ENCODE measurements at places on chromosomes 5 and 9.

DNA sequence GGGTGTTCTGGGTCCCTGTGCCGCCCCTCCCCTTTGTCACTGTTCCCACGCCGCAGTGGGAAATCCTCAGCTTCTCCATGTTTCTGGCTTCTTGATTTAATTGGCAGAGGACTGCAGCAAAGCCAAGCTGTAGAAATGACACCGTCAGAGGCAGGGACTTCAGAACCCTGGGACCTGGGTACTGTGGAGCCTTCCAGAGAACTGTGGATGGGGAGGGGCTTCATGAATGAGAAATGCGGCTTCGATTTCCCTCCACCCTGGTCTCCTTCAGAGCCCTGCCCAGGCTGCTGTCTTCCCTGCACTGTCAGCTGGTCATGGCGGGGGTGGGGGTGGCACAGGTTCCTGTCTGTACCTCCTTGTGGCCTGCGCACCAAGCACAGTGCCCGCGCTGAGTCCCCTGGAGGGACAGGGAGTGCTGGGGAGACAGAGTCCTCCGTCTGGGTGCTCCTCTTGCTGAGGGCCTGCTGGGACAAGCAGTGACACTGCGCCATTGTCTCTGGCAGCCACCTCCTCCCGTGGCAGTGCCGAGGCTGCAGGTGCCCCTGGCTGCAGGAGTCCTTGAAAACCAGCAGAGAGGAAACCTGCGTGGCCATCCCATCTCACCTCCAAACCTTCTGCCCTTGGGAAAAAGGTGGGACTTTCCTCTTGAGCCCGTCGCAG is 47.2 kb downstream of the COL5A1 start:
- DNase-seq: no peak

- DNase-seq: no peak
These were observed 7.0 kb downstream of the CENPP start for GRCh38 chr9:92332577-92333281.

GRCh38 chr9:134658378-134658955 is 16.9 kb downstream of the COL5A1 start:
- DNase-seq: no peak

GRCh38 chr9:121780177-121781040 is 129.0 kb downstream of the DAB2IP start:
- DNase-seq: no peak

GRCh38 chr9:122988920-122989621 is 44.4 kb upstream of the GPR21 start:
- no peak for DNase-seq

DNA sequence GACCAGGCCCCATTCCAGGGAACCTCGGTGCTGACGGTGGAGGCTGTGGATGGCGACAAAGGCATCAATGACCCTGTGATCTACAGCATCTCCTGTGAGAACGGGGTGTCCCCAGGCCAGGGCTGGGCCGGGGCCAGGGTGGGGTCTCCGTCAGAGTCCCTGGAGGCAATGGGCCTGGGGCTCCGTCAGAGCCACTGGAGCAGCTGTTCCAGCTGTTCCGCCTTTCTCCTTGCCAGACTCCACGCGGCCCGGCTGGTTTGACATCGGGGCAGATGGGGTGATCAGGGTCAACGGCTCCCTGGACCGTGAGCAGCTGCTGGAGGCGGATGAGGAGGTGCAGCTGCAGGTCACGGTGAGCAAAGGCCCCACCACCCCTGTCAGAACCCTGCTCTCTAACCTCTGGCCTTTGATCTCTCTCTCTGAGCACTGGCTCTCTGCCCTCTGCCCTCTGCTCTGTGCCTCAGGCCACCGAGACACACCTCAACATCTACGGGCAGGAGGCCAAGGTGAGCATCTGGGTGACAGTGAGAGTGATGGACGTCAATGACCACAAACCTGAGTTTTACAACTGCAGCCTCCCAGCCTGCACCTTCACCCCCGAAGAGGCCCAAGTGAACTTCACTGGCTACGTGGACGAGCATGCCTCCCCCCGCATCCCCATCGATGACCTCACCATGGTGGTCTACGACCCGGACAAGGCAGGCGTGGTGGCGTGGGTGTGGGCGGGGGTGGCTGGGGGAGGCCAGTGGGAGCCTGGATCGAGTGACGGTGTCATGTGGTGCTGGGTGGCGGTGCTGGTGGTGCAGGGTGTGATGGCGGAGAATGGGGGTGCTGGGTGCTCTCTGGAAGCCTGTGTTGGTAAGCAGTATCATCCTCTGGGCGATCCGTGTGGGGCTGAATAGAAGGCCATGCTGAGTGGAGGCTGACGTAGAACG is 26.6 kb downstream of the CDHR2 start:
- DNase-seq: no peak

DNA sequence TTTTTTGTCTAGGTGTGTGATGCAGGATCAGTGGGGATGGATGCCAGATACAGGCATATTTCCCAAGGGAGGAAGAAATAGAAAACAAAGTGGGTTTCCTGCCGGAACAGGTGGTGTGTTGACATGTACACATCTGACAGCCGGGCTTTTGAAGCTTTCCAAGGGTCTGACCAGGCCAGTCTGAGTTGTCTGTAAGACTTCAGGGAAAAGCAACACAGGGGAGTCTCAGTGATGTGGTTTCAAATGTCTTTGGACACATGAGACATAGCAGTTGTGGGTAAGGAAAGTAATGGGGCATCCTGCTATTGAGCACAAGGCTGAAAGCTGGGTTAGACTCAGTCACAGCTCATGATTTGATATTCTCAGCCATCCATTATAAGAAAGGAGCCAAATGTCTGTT is 274.9 kb downstream of the PIK3R1 start:
- DNase-seq: no peak

GRCh38 chr5:135133698-135134515 is 99.9 kb upstream of the PITX1 start:
- no peak for DNase-seq

- DNase-seq: no peak
These were observed 79.4 kb upstream of the SAP30L start for GRCh38 chr5:154366353-154366752.

- no peak for DNase-seq
These were observed 233.8 kb downstream of the PIK3R1 start for GRCh38 chr5:68449380-68449779.

- DNase-seq: no peak
These were observed 242.1 kb downstream of the FSTL4 start for GRCh38 chr5:133370036-133370831.

DNA sequence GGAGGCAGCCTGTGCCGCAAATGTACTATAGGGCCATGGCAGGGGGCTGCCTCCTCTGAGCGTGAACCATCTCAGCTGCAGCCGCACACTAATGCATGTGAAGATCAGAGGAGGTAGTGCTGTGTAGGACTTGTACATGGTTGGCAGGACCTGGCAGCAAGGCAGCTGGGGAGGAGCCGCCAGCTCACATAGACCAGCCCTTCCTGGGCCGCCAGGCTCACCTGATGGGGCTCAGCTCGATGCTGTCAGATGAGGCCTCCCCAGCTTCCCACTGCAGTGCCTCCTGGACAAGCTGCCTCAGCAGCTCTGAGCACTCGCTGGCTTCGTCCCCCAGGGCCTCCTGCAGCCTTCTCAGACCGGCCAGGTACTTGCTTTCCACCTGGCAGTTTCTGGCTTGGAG is 18.0 kb upstream of the CORO2A start:
- DNase-seq: no peak

DNA sequence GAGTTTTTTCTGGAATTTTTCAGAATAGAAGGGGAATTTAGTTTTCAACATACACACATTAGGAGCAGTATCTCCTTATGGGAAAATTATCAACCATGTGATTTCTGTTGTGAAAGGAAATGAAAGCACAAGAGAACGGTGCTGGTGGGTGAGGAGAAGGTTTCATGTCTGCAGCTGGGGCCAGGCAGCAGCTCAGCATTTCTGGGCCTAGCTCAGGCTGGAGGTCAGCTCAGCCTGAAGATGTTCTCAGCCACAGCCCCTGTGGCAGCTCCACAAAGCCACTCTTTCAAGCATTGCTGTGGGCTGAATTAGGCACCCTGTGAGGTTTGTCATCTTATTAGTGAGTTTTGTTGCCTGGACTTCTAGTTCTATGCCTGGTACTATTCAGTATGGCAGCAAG is 90.3 kb downstream of the DIRAS2 start:
- DNase-seq: no peak

DNA sequence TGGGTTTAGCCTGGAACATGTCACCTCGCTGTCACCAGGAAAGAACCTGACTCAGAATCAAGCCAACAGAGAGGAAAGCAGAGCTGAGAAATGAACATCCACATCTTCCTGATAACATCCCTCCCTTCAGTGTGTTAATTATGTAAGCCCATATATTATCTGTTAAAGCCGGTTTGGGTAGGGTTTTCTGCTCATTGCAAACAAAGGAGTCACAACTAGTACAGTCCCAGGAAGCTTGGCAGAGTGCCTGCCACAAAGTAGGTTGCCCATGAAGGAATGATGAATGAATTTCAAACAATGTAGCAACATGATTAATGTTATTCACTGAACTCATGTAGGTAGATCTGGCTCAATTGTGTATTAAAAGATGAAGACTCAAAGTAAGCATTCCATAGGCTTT is 10.4 kb upstream of the PPARGC1B start:
- DNase-seq: no peak

DNA sequence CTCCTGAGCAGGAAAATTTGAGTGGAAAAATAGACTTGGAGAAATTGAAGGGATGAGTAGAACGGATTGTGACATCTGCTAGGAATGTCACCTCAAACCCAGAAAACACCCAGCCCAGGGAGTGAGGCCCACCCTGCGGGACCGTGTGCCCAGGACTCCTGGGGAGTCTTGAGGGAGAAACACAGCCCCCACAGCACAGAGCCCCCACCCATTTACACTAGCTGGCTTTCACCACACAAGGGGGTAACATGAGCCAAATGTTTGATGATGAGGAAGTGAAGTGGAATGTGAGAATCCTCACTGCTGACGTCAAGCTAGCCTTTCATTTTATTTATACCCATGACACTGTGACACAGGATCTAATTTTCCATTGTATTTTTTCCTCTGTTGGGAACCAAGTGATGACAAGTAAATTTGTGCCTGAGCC is 42.8 kb upstream of the PDE8B start:
- DNase-seq: no peak

GRCh38 chr5:54829676-54830535 is 155.5 kb downstream of the ESM1 start:
- DNase-seq: no peak

- no peak for DNase-seq
These were observed 367.7 kb upstream of the PRR16 start for GRCh38 chr5:120096413-120096812.

GRCh38 chr9:106423575-106423974 is 439.4 kb upstream of the ZNF462 start:
- no peak for DNase-seq

DNA sequence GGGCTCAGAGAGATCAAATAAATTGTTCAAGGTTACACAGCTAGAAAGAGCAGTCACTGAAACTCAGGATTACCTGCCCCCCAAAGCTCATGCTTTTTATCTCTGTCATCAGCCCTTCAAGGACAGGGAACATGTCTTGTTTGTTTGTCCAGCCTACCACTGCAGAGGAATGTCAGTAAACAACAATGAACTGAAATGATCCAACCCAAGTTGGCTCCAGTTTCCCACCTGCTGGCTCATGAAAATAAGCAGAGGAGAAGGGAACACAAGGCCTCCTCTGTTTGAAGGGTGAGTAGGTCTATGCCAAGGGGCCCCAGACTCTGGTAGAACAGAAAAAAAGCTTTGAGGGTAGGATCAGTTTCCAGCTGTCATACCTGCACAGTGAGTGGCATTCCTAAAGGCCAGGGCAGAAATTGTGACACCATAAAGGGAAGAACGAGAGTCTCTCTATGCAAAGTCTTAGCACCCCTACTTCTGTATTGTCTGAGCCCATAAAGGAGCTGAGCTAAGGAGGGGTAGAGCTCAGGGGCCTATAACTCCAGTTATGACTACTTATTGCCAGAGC is 115.2 kb downstream of the TRIM36 start:
- no peak for DNase-seq

GRCh38 chr5:11075035-11075805 is 314.2 kb upstream of the DAP start:
- no peak for DNase-seq

GRCh38 chr9:71984403-71984802 is 73.0 kb downstream of the C9orf85 start:
- DNase-seq: no peak

DNA sequence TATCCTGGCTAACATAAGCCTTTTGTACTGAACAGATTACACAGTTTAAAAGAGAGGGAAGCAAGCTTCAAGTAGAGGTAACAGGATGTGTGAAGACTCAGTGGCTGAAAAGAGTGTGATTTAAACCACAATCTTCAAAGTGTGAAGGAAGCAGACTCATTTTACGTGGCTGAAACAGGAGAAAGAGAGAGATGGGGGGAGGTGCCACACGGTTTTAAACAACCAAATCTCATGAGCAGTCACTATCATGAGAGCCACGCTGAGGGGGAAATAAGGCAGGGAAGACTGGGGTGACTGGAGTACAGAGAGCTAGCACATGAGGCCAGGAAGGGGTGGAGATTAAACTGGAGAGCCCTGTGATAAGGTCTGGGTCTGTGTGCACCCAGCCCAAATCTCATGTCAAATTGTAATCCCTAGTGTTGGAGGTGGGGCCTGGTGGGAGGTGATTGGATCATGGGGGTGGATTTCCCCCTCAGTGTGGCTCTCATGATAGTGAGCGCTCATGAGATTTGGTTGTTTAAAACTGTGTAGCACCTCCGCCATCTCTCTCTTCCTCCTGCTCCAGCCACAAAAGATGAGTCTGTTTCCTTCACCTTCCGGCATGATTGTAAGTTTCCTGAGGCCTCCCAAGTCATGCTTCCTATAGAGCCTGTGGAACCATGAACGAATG is 318.6 kb upstream of the CD180 start:
- peak; percentile 55 for DNase-seq

- DNase-seq: no peak
These were observed 29.6 kb downstream of the ERAP2 start for GRCh38 chr5:96905864-96906263.

- no peak for DNase-seq
These were observed 105.8 kb upstream of the MSX2 start for GRCh38 chr5:174618589-174618988.

GRCh38 chr5:142852416-142853198 is 82.4 kb downstream of the ARHGAP26 start:
- no peak for DNase-seq

DNA sequence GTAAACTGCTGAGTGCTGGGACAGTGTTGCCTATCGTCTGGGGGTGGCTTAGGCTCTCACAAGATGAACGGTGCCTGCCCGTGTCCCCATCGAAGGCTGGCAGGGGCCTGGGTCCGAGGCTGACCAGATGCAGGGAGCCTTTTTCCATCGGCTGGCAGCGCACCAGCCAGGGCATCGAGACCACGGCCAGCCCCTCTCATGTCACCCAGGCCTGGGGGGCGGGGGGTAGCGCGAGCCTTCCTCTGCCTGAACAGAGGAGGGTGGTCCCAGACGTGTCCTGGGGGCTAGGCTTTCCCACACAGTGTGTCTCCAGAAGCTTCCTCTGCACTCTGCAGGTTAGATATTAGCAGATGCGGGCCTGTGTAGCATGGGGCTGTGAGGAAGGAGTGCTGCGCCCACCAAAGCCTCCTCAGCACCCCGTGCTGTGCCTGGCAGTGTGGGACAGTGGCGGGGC is 17.3 kb downstream of the FGD3 start:
- no peak for DNase-seq
